Colonic mucosa (tissue), 4 donors: ENCODE measurements at places on chromosomes 7 and 10. TPM values are rescaled to one million over a fixed set of nuclear protein-coding genes. Genes with fewer than 3 reads are reported as not detected.

- H3K27me3 ChIP-seq: no peaks in the 10 kb centered on the region
- DNase-seq: no peak
- H3K27ac ChIP-seq: no peak overlapping the region
- no peaks in the 10 kb centered on the region for H3K4me1 ChIP-seq
Observed at GRCh38 chr10:10149899-10150298, 867.8 kb upstream of the CELF2 start.

DNA sequence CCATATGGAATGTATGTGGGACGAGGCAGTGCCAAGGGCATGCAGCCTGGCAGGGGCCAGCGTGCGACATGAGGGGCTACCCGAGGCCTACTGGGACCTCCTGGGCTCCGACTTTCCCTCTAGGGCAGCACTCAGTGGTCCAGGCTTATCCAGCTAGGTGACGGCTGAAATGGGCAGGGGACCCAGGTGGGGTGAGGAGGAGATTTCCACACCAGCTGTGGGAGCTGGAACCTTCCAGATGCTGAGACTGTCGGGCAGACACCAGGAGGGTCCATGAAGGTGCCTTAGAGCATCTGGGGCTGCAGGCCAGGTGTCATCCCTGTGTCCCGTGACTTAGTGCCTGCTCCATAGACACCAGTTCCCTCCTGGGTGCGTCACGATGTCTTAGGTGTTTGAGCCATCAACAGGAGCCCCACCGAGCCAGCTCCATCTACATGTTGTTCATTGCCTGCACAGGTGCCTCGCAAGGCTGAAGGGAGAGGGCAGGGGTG is 13.4 kb downstream of the ZNF316 start:
- H3K4me3 ChIP-seq: no peak overlapping the region
- no peaks in the 10 kb centered on the region for H3K27me3 ChIP-seq
- no peak overlapping the region for H3K27ac ChIP-seq
- H3K4me1 ChIP-seq: no peaks in the 10 kb centered on the region

DNA sequence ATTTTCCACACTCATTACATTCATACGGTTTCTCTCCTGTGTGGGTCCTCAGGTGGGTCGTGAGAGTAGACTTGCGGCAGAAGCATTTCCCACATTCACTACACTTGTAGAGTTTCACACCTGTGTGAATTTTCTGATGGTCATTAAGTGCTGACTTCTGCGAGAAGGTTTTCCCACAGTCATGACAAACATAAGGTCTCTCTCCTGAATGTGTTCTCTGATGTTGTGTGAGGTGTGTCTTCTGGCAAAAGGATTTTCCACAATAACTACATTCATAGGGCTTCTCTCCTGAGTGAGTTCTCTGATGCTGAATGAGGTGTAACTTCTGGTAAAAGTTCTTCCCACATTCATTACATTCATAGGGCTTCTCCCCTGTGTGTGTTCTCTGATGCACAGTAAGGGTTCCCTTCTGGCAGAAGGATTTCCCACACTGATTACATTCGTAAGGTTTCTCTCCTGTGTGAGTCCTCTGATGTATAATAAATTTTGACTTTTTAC is 15.1 kb downstream of the ZNF12 start:
- H3K27me3 ChIP-seq: no peaks in the 10 kb centered on the region
- no peaks in the 10 kb centered on the region for H3K4me1 ChIP-seq
- peaks cover 59% of the 10 kb centered on the region for H3K36me3 ChIP-seq
- H3K4me3 ChIP-seq: no peak overlapping the region

DNA sequence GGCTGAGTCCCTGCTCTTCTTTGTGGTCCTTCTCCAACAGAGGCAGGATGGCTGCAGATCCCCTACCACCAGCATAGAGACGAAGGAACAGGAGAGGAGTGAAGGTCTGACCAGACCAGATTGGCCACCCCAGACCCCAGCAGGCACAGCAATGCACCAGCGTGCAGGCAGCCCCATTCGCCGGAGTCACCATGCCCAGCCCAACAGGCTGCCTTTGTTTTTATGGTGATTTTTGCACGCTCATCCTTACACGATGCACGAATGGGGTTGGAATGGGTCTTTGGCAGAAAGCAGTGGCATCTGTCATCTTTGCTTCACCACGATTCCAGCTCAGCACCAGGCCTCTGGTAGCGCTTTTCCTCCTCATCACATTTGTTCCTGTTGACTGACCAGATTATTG is 427.6 kb downstream of the INHBA start:
- no peaks in the 10 kb centered on the region for H3K4me1 ChIP-seq
- no peaks in the 10 kb centered on the region for H3K27me3 ChIP-seq
- no peak for DNase-seq
- no peaks in the 10 kb centered on the region for H3K36me3 ChIP-seq
- no peak overlapping the region for H3K4me3 ChIP-seq
- no peak overlapping the region for H3K27ac ChIP-seq

DNA sequence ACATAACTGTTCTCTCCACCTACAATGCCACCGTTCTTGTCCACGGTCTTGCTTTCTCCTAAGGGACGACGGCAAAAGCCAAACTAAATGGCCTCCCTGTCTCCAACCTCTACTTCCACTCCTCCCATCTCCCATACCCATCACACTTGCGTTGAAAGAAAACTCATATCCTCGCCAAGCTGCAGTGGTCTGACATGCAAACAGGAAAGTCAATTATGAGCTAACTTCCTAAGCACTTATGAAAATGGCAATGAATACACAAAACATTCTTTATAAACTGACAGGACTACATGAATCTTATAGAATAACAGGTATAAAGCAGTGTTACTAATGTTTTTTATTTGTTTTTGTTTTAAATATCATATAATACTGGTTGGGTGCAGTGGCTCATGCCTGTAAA is 46.4 kb downstream of the TYW1B start:
- no peak overlapping the region for H3K27ac ChIP-seq
- no peak overlapping the region for H3K4me3 ChIP-seq
- no peak for DNase-seq

Gene SPDYE5
- total RNA-seq: 0.15 TPM

Gene GIMAP2
- total RNA-seq: 6.5 TPM

Gene ITPRID1
- 0.48 TPM for total RNA-seq

Gene MLXIPL
- 15.7 TPM for total RNA-seq

Gene GRID2IP
- total RNA-seq: 0.37 TPM

Gene PIK3AP1
- total RNA-seq: 10.9 TPM

Gene PAPOLB
- not detected for total RNA-seq

Gene GIMAP4
- total RNA-seq: 12.7 TPM
